ENCODE measurements at places on chromosomes 13 and 19.
A peak's percentile ranks its signal among the peaks of the same experiment; 100 is the strongest.

DNA sequence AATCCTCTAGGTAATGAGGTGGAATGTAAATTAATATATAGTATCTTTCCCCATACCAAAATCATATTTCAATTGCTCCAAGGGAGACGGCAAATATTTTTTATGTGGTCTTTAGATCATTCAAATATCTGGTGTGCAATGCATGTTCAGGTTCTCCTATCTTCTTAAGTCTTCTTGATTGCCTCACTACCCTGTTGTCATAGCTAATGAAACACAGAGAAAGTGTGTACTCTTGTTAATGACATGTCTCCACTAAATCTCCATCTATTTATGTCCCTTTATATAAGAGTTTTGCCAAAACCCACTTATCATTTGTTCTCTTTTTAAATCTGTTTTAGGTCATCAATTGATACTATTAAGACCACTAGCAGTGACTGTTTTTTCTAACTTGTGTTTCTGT is 6.6 kb downstream of the STARD13 start:
- no peak for DNase-seq

GRCh38 chr13:92320323-92320722 is 906.3 kb upstream of the GPC6 start:
- no peak for DNase-seq

DNA sequence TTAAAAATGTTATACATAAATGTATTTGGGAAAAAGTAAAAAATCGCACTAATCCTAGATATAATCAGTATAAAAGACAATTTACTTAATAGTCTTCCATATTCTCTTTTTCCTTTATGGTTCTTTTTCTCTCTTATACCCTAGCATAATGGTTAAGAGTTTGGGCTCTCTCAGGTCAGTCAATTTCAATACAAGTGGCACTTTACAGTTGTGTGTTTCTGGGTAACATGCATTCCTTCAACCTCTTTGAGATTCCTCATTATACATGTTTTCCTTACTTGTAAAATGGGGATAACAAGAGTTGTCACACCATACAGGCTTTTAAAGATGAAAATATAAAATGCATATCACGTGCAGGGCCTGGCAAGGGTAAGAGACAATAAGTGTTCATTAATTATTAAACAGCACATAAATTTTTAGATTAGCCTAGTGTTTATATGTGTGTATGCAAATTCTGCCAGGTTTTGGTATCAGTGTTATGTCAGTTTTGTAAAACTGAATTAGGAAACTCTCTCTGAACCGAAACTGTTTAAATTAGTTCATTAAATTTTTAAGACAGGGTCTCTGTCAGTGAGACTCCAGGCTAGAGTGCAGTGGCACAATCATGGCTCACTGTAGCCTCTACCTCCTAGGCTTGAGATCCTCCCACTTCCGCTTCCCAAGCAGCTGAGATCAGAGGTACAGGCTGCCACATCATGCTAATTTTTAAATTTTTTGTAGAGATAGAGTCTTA is 49.8 kb downstream of the ELF1 start:
- no peak for DNase-seq

GRCh38 chr13:52845766-52846566 is 2.5 kb downstream of the PCDH8 start:
- DNase-seq = no peak

DNA sequence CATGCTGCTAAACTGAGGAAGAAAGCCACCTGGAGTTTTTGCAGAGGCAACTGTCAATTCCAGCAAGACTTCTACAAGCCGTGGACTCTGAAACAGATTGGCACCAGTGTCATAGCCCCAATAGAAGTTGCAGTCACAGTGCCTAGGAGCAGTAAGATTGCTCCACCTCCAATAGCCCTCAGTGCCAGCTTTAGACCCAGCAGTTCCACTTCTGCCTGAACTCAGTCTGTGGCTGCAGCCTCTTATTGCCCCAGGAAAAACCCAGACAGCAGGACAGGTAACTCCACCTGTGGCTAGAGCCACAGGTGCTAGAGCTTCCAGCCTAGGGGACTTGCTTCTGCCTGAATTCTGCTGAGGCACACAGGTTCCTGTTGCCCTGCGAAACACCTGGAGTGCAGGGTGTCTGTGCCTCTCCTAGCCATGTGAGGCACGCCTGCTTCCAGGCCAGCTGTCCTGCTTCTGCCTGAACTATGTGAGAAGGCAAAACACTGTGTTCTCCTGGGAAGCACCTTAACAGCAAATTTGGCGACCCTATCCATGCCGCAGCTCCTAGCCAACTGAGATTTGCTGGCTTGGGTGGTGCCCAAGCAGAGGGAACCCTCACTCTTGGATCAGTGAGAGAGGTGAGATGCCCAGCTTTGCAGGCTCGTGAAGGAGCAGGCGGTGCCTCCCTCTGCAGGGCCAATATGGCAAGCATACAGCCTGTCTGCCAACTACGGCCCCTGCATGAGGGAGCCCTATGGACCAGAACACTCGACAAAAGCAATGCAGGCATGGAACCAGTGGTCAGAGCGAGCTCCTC is 607.6 kb downstream of the PCDH17 start:
- no peak for DNase-seq

GRCh38 chr19:34666200-34666957 is 10.6 kb downstream of the SCGB2B2 start:
- DNase-seq = no peak

- DNase-seq = no peak
These were observed 158.9 kb downstream of the CACNA1A start for GRCh38 chr19:13347367-13347766.

DNA sequence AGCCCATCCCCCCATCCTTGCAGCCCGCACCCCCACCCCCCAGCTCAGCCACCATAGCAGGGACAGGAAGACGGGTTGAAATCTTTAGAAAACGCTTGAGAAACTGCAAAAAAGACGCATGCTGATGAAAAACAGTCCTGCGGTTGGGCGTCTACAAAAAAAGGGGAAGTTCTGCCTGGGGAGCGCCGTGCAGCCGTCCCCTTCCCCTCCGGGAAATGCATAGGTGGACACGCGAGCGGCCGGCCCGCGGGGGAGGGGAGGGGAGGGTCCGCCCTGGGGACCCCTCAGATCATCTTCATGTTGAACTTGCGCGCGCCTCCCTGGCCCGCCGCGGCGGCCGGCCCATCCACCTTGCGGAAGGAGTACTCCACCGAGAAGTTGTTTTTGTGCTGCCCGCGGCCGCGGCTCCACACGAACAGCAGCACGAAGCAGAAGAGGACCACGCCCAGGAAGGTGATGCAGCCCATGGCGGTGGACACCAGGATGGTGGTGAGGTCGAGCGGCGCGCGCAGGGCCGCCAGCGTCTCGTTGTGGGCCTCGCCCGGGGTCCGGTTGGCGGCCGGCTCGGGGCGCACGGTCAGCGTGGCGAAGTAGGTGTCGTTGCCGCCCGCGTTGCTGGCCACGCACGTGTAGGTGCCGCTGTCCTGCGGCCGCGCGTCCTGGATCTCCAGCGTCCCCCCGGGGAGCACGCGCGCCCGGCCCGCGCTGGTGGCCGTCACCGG is 7.9 kb upstream of the PEAK3 start:
- peak; percentile 48 for DNase-seq

DNA sequence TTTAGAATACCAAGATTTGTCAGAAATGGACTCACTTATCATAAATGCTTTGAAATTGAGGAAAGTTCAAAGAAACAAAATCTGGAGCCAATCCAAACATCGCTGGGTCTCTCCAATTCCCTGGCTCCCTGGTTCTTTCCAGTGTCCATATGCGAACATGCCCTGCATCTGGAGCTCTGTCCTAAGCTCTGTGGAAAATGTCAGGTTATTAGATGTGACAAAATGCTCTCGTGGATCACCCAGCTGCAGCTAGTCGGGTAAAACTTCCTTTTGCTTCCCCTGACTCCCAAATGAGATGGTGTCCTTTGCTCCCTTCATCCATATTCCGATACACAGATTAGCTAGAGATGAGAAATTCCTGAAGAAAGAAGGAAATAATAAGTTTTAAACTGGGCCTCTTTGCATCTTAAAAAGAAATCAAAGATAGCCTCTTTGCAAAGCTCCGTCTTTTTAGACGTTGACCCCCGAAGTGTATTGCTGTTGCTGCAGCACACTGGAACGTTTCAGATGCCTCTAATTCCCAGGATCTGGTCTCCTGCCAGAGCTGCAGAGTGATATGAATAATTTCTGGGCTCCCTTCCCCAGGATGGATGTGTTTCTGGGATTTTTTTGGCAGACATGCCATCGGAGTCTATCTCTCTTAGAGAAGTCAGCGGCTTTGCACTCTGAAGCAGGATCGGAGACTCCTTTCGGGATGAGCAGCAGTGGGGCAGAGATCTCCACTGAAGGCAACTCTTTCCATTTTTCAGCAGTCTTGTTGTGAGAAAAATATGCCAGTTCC is 102.9 kb downstream of the TEX26 start:
- DNase-seq = no peak

DNA sequence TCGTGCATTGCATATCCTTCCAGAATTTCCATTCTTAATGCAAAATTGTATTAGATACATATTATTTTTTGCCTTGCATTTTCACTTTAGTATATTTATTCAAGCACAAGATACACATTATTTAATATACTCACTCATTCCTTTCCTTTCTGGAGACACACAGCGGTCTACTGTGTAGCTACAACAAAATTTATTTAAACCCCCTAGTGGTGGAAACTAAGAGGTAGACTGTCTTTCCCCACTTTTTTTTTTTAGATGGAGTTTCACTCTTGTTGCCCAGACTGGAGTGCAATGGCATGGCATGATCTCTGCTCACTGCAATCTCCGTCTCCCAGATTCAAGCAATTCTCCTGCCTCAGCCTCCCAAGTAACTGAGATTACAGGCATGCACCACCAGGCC is 2040.3 kb upstream of the PCDH20 start:
- DNase-seq = no peak

- no peak for DNase-seq
These were observed 219.0 kb downstream of the COG6 start for GRCh38 chr13:39874331-39875053.

- no peak for DNase-seq
These were observed 49.1 kb upstream of the SOX21 start for GRCh38 chr13:94761407-94761806.

DNA sequence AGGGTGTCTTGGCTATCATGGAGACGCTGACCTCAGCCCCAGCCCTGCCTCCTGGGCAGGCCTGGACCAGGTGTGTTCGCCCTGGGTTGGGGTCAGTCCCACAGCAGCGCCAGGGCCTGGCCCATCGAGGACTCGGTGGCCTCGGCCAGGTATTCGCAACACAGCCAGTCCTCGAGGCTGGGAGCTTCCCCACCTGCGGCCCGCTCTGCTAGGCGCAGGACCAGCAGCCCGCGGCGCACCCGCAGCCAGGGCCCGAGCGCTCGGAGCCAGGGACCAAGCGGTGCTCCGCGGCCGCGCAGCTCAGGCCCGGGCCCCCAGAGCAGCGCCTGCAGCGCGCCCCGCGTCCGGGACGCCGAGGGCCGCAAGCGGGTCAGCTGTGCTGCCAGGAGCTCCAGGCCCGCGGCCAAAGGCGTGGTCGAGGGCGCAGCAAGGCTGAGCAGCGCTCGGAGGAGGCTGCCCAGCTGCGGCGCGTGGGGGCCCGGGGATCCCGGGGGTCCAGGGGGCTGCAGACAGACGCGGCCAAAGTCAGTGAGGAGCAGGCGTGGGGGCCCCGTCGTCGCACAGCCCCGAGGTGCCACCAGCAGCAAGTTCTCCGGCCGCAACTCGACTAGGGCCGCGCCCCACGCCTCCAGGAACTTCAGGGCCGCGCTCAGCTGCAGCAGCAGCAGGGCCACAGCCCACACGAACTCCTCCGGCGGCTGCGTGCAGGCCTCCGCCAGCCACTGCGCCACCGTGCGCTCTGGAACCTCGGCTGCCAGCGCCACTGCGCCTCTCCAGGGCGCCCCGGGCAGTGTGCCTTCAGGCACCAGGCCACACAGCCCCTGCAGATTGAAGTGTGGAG is 6.2 kb downstream of the PEAK3 start:
- DNase-seq = no peak

- no peak for DNase-seq
These were observed 25.0 kb downstream of the LHFPL6 start for GRCh38 chr13:39577838-39578491.

DNA sequence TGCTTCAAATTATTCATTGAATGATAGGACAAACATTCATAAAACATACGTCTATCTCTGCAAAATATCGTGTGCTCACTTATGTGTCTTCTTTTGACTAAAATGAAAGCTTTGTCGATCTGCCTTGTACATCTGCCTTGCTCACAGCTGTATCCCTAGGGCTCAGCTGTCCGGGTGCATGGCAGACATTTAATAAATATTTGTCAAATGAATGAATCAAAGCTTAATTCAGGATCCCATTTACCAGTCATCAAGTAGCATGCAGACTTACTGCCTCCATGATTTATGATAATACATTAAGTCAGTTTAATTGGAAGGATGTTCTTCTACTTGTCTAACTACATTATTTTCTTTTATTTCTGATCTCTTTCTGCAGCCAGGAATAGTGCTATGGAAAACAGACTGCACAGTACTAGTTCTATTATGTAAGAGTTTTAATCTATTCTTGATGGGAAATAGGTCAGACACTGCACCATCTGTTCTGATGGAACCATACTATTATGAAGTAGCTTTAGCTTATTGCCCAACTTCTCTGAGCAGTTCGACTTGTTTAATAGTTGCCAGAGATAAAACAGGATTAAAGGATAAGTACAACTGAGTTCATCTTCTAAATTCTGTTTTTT is 13.2 kb downstream of the SLC46A3 start:
- no peak for DNase-seq

- DNase-seq = no peak
These were observed 346.5 kb downstream of the FOXO1 start for GRCh38 chr13:40319699-40320579.

- DNase-seq = no peak
These were observed 20.0 kb upstream of the WTIP start for GRCh38 chr19:34461375-34462100.

DNA sequence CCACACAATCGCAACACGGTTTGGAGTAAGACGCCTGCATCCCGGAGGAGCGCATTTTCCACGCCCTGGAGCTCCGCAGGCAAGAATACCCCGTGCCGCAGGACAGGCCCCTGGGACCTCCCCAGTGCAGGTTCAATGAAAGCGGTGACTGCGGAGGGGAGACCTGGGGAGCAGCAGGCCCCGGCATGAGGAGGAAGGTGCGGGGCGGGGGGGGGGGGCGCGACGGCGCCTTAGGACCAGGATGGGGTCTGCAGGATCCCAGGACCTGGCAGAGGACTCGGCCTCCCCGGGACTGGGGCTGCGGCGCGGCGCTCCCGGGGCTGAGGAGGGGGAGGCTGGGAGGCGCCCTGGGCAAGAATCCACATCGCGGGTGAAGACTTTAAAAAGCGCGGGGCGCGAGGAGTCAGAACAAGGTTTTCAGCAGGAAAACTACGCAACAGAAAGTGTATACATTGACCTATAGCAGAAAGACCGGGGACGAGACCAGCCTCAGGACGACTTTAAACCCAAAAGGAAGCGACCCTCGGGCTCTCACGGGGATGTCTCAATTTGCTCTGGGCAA is 432 bp downstream of the ZNF611 start:
- DNase-seq = no peak

- peak; percentile 87 for DNase-seq
These were observed at the start of gene N4BP2L1 for GRCh38 chr13:32427852-32428580. N4BP2L1 (minus strand) TSS chr13:32428130; CDS start chr13:32428082, 48 bp downstream.
